Esophagus muscularis mucosa (tissue), 4 donors: ENCODE measurements at places on chromosomes 4 and X. TPM values are rescaled to one million over a fixed set of nuclear protein-coding genes. Genes with fewer than 3 reads are reported as not detected.

DNA sequence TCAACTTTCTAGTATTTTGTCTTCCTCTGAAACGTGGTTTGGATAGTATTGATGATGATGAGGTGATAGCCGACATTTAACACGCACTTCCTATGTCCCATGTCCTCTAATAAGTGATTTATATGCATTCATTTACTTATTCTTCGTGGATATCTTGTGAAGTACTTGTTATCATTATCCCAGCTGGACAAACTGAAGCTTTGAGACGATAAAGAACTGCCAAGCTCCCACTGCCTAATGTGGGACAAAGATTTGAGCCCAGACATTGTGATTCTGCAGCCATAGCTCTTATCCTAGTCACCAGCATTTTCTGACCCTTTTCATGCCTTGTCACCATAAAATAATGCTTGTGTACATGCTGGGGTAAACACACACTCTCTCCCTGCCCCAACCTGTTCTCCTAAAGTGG is 92.5 kb downstream of the RAPGEF2 start:
- DNase-seq: no peak

Gene MAMLD1
- total RNA-seq: 5.3 TPM

DNA sequence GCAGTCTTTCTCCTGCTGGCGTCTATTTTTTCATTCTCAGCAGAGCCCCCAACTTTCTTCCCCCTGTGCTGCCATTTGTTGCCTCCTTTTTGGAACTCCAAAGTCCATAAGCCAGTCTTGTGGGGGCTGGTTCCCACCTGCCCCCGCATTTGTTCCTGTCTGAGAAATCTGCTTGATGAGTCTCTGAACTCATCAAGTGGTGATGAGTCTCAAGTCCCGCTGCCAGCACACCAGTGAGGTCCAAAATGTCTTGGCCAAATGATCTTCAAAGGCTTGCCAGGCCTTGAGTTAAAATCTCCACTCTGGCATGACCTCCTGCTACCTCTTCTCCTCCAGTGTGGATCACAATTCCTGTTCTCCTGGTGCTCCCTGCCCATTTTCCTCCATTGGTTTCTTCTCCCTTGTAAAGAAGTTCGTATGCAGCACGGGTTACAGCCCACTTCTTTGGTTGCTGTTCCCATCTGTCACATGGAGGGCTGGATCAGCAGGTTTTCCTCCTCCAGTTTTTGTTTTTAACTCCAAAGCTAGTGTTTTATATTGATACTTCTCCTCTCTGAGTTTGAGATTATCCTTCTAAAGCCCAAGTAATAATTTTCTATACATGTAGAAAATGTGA is 72.7 kb upstream of the LIMCH1 start:
- DNase-seq: no peak

DNA sequence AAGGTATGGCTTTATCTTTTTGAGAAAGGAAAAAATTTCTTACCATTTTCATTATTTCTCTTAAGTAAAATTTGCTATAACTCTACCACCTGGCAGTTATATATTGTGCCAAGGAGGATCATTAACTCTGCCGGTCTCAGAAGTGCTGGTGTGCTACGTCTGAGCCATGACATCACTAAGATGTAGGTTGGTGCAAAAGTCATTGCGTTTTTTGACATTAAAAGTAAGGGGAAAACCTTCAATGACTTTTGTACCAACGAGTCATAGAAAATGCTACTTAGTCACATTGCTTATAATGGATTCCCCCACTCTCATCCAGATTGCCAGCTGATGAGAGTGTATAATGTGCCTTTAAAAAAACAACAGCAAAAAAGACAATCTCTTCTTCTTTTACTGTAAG is 569.1 kb upstream of the GALNT7 start:
- no peak for DNase-seq

DNA sequence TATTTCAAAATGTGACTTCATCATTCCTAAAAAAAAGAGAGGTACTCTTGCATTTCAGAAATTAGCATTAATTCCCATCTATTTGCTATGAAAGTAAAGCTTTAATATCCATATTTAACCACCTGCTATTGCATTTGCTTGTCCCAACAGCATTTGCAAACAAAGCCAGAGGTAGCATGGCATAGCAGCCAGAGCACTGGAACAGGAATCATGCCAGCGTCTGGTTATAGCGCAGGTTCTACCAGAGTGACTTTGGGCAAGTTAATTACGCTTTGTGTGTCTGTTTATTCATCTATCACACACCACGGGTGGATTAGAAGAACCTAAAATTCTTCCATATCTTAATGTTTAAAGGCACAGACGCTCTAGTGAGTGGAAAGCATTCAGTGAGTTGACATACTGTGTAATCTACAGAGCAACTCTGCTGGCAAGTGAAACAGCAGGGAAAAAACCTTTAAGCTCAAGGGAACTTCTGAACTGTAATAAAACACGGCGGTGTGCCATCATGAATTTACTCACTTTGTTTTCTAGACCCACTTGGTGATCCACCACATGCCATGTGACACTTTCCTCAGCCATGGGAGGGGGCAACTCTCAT is 76.6 kb upstream of the QRFPR start:
- DNase-seq: no peak

Gene GPR173
- total RNA-seq: 2.8 TPM

DNA sequence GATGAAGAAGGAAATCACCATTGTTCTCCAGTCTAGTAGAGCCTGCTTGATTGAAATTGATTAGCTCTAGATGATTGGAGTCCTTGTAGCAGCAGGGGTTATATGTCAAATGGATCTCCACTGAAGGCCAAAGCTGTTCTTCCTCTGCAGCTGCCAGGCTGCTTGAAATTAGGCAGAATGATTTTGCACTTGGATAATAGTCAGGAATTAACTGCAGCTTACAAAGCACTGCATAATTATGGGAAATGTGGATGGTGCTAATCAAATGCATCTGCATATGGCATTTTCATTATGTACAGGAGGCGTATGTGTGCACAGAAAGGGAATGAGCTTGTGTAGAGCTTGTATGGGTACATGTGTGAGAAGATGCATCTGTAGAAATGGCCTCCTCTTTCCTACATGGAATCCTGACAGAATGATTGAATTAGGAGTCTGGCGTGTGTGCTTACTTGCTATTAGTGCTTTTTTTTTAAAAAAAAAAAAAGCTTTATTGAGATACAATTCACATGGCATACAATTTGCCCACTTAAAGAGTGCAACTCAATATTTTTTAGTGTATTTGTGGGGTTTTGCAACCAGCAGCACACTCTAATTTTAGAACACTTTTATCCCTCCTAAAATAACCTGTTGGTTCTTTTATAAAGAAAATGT is 65.9 kb downstream of the TMEM131L start:
- peak; percentile 78 for DNase-seq

Gene RPS6KA6
- total RNA-seq: 4.7 TPM

DNA sequence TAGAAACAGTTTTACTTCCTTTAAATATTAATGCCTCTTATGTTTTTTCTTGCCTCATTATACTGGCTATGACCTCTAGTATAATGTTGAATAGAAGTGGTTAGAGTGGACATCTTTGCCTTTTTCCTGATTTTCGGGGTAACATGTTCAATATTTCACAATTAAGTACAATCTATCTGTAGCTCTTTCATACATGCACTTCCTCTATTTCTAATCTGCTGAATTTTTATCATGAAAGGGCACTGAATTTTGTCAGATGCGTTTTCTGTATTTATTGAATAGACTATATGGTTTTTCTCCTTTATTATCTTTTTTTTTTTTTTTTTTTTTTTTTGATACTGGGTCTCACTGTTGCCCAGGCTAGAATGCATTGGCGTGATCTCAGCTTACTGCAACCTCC is 29.0 kb downstream of the MECP2 start:
- no peak for DNase-seq

DNA sequence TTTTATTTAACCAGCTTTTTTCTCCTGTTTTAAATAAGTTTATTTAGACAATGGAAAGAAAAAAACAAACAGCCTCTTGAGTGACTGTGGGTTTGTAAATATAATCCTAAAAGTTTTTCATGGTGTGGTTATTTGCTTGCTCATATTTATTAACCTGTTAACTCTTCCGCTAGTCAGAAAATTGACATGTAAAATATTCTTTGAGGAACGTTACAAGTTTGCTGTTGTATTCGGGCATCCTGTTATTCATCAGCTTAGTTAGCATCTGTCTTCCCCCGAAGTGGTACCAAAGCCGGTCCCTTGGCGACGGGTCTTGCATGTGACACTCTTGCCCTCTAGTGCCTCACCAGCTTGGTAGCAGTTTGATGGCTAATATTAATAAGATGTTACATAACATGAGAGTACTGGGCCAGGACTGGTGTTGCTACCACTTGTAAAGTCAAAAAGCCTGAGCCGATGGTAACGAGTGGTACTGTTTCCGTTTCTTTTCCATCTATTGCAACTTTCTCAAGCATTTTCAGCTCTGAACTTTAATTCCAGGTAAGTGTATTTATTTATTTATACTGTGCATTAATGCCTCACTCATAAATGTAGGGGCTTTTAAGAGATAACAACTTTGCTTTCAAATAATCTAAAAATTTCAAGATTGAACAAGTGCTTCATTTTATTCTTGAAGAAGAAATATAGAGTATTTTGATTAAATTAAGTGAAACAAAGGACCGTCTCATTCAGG is at the start of gene NDST3:
NDST3 (plus strand) TSS at position 434 of the 733 bp plus-strand sequence. CDS start 19,425 bp downstream, outside the sequence.
- no peak for DNase-seq

- DNase-seq: no peak
These were observed 7.6 kb downstream of the ANOS1 start for GRCh38 chrX:8724300-8724699.

GRCh38 chr4:98557194-98557892 is 101.1 kb downstream of the TSPAN5 start:
- no peak for DNase-seq

Gene AADAT
- 6.3 TPM for total RNA-seq

Gene L1CAM
- total RNA-seq: 47.9 TPM

Gene UGT2B10
- not detected for total RNA-seq

Gene RENBP
- total RNA-seq: 8.0 TPM

- no peak for DNase-seq
These were observed 21.5 kb downstream of the FHDC1 start for GRCh38 chr4:152957437-152958171.

Gene GPR50
- total RNA-seq: not detected

Gene CRMP1
- 4.0 TPM for total RNA-seq

Gene GPR143
- 0.29 TPM for total RNA-seq

- DNase-seq: no peak
These were observed 9.8 kb upstream of the ANXA5 start for GRCh38 chr4:121706595-121707021.

- no peak for DNase-seq
These were observed 50.8 kb downstream of the DTHD1 start for GRCh38 chr4:36332023-36332781.

- no peak for DNase-seq
These were observed 1.3 kb upstream of the RGS12 start for GRCh38 chr4:3291411-3291968.

- DNase-seq: no peak
These were observed 400.5 kb downstream of the PDGFC start for GRCh38 chr4:156571146-156571545.

Gene NBDY
- 19.1 TPM for total RNA-seq

GRCh38 chr4:101264993-101265815 is 82.1 kb downstream of the PPP3CA start:
- DNase-seq: no peak

DNA sequence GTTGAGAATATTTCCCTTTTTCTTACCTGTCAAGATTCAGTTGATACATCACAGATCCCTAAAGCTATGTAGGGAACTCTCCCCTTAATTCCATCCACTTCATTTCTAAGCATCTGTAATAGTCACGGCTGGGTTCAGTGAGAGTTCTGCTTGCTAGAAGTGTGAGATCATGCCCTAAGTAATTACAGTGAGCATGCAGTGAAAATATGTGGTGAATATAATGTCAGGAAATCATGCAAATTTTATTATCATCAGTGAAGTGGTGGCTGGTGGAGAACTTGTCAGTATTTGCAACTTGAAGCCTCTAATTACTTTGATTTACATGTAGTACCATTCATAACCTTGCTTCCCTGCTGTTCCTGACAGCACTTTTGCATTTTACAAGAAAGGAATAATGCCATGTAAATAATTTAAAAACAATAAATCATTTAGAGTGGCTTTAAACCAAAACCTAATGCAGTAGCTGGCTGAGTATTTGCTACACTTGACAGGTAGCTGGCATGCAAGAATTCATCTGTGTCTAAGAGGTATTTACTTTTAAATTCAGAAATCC is 28.3 kb upstream of the CFAP299 start:
- DNase-seq: no peak

Gene TSPYL2
- 65.9 TPM for total RNA-seq
